ENCODE measurements at places on chromosomes 1 and 21.
A peak's percentile ranks its signal among the peaks of the same experiment; 100 is the strongest.

- no peak for DNase-seq
These were observed 27.2 kb downstream of the NGF start for GRCh38 chr1:115310581-115311473.

DNA sequence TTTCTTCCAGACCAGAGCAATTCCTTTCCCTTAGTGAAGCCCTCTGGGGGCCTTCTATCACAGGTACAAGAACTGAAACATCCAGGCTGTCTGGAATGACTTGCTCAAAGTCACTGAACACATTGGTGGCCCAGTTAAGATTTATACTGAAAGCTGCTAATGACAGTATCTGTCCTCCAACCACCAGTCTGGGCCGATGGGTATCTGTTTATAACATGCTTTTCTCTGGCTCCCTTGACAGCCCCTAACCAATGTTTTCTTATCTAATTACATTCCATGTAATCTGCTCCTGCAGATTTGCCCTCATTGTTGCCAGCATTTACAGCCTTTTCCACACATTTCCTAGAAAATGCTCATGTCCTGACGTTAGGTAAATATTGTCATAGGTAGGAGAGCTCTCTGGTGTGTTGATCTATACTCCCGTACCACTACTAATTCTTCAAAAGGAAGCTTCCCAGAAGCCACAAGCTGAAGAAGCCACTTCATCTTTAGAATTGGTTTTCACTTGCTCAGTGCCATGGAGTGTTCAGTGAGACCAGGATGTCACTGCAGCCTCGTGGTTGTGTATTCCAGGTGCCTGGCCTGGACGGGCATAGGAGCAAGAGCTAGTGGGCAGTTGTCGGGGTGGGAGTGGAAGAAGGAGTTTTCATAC lies 163.9 kb downstream of the TSEN15 start:
- DNase-seq: no peak

DNA sequence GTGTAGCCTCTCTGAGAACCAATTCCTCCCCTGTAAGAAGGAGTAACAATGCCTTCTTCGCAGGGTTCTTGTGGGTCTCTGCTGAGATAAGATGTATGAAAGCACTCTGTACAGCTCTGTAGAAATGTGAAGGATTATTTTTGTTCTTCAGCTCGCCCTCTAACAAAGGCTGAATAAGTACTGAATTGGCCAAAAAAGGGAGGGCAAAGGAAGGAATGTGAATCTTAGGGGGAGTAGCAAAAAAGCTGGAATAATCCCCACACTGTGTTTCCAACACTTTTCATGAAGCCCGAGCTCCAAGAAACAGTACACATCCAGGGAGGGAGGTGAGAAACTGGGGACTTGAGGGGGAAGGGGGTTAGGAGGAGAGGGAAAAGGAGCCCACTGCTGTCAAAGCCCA lies 14.0 kb upstream of the SLC41A1 start:
- no peak for DNase-seq

DNA sequence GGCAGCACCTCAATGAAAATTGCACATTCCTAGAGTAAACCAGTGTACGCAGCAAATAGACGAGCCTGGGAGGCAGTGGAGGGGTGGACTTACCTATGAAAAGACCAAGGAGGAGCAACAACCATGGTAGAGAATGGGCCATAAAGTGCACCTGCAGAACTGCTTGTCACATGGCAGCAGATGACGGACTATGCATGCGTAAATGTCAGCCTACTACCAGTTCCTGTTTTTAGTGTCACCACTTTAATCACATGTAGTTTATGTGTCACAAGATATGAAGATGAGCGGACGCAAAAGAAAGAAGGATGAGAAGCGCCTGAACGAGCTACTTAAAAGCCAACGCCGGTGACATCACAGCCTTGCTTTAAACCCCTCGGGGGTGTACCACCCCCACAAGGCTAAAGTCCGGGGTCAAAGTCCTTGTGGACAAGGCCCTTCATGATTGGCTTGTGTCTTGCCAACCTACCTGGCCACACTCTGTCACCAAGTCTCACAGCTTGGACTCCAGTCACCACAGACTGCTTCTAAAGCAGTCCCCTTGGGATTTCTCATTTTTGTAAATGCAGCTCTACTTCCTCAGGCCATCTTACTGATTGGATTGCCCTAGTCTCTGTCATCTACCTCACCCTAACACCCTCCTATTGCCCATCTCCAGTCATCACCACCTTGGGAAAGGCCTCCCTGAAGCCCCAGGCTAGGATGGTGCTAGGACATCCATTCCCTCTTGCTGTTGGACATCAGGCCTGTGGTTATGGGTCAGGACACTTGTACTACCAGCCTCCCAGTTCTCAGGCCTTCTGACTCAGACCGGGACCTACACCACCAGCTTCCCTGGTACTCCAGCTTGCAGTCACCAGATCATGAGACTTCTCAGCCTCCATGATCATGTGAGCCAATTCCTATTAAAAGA lies 6.0 kb upstream of the LY9 start:
- no peak for DNase-seq

DNA sequence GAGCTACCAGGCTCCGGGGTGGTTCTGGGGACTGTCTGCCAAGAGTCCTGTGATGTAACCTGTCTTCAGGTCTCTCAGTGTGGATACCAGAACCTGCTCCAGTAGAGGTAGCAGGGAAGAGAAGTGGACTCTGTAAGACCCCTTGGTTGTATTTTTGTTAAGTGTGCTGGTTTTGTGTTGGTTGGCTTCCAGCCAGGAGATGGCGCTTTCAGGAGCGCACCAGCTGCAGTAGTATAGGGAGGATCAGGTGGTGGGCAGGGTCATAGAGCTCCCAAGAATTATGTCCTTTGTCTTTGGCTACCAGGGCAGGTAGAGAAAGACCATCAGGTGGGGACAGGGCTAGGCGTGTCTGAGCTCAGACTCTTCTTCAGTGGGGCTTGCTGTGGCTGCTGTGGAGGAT lies 1147.2 kb upstream of the ADGRL4 start:
- no peak for DNase-seq

DNA sequence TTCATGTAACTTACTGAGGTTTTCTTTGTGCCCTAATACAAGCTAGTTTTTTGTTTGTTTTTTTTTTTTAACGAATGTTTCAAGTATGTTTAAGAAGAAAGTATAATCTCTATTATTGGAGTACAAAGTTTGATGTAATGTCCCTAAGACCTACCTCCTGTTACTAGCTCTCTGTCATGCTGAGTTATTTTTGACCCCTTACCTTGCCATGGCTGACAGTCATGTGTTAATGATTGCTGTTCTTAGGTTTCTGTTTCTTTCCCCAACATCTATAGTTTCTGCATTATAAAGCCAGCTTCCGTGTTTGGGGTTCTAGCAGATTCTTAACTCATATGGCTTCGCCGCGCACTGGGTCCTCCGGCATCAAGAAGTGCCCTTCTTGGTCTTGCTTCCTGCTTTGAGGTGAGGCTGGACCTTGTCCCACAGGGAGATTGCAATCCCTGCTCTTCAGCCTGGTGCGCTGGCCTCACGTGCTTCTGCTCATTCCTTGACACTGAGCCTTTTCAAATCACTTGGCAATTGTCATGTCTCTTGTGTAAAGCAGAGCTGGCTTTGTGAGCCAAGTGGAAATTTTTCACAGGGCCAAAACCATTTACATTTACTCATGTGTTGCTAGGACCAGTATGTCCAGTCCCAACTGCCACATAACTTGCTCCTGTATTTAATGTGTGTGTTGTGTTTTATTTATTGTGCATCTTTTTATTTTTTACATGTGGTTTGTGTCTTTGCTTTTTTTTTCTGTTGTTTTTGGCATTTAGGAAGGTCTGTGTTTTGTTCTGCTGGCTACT lies 135.0 kb upstream of the COL6A1 start:
- DNase-seq: peak; percentile 71

DNA sequence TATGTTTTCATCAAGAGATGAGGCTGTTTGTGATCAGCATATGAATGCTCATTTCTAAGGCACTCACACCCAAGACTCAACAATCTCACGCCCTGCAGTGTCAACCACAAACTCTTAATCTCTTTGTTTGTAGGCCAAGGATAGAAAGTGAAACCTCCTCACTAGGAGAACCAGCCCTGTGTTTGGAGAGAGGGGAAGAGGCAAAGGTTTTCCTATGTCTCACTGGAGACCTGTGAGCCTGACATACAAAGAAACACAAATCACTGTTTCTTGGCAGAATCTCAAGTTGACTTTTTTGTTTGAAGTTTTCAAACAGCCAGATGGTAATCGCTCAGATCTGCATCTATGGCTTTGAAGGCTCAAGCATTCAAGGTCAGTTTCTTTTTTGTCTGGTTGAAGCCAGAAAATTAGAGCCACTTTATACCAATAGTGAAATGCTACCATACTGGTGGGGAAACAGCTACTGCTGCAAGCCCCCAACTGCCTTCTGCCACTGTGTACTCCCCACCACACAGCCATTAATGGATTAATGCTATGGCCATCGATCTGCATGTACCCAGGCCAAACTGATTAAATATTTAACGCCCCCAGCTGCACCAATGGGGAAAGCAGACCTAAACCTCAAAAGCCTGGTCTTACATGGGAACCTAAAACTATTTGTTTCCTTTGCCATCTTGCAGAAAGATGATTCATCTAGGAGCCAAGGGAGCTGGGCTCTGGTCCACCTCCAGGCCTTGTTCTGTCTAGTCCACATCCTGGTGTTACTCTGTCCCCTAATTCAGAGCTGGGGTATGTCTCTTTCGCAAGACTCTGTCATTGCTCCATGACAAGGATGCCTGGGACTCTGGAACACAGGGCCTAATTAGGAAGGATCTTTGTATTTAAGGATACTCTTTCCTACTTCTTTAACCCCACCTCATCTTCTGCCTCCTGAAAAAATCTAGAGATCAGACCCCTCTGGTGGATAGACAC lies 16.3 kb downstream of the PDZK1 start:
- peak; percentile 83 for DNase-seq

- no peak for DNase-seq
These were observed 49.1 kb downstream of the MCOLN2 start for GRCh38 chr1:84947536-84948410.

- DNase-seq: no peak
These were observed 384.5 kb upstream of the C1orf87 start for GRCh38 chr1:60458111-60458510.

DNA sequence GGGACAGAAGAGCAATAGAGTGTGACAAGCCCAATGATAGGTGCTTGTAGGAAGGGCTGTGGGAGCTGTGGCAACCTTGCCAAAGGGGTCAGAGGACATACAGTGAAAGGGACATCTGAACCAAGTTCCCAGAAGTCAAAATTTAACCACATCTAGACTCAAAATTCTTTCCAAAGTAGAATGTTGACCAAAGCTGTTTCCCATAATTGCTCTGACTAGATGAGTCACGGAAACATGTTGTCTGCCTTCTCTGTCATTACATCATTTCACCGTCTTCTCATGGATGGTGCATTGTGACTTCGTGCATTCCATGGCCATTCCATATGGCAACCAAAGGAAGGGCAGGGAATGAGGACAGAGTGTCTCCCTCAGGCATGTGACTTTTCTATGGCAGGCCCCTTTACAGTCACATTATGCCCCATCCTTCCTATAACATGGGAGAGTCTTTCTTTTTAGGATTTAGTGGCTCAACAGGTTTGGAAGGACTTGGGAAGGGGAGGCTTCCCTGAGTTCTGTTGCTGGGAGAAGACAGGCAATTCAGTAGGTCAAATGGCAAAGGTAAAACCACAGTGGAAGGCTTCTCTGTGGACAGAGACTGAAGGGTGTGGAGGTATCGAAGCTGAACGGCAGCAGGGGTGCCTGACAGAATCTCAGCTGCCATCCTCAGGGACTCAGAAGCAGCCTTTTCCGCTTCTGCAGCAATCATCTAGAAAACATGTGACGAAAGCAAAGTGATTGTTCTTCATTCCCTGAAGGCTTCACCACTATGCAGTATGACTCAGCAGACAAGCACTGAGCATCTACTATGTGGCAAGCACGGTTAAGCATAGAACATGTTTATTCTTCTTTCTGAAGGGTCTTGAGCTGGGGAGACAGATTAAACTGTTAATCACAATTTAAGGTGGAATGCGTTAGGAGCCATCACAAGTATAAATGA lies 24.7 kb downstream of the NPHS2 start:
- DNase-seq: peak; percentile 50

- DNase-seq: peak; percentile 32
These were observed 337.8 kb downstream of the HLX start for GRCh38 chr1:221217029-221217428.

Measured in AG20443 (cell line).